LHCN-M2 (cell line): ENCODE measurements at places on chromosomes 4 and X. TPM values are rescaled to one million over a fixed set of nuclear protein-coding genes. Genes with fewer than 3 reads are reported as not detected.

DNA sequence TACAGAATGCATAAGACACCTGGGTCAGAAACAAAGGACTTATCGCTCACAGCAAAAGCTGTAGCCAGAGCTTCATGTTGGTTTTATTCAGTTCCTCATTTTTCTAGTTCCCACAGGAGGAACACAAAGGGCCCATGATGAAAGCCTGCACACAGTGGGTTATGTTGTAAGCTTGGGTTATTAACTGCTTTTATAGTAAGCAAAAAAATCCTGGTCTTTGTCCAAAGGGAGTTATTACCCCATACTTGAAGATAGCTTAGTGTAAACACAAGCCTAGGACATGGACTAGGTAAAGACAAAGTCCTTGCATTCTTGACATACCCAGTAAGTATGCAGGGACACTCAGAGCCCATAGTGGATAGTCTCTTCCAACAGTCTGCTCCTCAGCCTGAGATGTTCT is 11.7 kb downstream of the BBS12 start:
- DNase-seq: no peak

DNA sequence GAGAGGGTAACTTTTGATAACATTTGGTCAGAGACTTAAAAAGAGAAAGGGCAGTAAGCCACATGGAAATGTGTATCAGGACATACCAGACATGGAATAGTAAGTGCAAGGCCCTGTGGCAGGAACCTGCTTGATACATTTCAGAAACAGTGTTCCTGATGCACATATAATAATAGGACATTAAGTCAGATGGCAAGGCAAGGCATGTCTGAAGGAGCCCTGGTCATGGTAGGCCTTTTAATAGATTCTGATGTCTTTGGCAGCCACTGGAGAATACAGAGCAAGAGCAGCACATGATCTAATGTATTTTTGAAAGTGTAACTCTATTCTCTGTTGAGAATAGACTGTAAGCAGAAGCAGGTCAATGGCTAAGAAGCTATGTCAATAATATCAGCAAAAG is 279.7 kb downstream of the CAMK2D start:
- no peak for DNase-seq

- DNase-seq: no peak
These were observed 118.6 kb downstream of the SPCS3 start for GRCh38 chr4:176438401-176438800.

- DNase-seq: no peak
These were observed 10.8 kb downstream of the NOX1 start for GRCh38 chrX:100863326-100863864.

GRCh38 chrX:69045616-69046345 is 119.5 kb downstream of the PJA1 start:
- DNase-seq: no peak

DNA sequence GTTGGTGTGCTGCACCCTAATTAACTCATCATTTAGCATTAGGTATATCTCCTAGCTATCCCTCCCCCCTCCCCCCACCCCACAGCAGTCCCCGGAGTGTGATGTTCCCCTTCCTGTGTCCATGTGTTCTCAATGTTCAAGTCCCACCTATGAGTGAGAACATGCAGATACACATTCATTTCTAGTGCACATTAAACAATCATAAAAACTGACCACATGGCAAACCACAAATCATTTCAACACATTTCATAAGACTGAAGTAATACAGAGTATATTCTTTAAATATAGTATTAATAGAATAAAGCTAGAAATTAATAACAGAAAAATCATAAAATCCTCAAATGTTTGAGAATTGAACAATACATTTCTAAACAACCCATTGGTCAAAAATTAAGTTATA is 34.1 kb downstream of the PRKG2 start:
- peak; percentile 42 for DNase-seq

DNA sequence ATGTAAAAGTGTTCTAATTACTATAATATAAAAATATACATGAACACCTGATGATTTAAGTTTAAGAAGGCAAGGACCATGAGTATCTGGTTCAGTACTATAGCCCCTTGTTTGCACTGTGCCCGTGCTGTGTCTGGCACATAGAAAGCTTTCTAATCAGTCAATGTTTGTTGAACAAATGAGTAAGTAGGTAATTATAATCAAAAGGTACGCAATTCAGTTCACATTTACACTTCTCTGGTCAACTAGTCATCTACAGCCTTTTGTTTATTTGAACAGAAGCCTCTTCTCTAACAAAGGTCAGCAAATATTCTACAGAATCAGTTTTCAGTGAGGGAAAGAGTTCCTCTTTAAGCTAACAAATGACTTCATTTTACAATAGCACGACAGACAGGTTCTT is 523.3 kb downstream of the SMARCA1 start:
- DNase-seq: no peak

DNA sequence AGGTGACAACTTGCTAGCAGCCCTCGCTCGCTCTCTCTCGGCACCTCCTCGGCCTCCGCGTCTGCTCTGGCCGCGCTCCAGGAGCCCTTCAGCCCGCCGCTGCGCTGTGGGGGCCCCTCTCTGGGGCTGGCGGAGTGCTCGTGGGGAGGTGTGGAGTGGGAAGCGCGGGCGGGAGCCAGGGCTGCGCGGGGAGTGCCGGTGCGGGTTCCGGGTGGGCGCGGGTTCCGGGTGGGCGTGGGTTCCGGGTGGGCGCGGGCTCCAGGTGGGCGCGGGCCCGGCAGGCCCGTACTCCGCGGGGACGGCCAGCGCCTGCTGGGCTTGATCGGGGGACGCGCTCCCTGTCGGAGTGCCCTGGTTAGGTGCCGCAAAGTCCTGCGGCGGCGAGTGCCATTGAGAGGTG is 384.3 kb downstream of the GPM6A start:
- DNase-seq: no peak

GRCh38 chr4:147794787-147795413 is 63.0 kb downstream of the ARHGAP10 start:
- no peak for DNase-seq

DNA sequence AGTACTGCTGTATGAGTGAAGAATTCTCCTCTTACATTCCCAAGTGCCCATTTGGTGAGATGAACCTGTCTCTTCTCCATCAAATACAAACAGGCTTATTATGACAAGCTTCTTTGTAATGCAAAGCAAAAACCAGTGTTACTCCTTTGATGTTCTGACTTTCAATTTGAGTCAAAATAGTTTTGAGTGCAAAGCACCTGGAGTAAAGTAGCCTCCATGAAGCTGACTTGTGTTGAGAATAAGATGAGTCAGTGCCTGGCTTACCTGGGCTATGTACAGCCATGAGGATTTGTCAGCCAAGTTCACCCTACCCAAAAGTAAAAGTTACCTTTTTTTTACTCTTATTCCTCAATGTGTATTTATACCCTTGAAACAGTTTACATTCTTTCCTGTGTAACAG is 132.5 kb upstream of the FMR1 start:
- no peak for DNase-seq

DNA sequence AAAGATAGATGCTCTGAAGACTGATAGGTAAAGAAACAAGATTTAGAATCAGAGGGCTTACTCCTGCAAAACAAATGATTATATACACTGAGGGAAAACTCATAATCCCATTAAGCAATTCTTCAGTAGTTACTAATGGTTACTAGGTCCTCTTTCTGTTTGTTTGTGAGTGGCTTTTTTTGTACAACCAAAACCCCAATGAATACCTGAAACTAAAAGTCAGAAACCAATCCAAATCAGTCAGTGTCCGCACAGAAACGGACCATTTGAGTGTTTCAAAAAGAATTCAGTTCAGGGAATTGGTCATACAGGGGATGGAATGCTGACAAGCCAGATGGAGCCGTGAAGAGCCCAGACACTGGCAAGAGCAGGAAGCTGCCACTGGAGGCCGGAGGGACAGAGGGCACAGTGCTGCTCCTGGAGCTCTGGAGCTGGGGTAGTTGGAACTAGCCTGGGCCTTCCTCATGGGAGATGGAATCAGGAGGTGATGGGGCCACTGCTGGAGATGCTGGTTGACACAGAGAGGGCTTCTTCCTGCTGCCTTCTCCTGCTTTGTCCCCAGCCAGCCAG is 31.9 kb downstream of the SETD7 start:
- DNase-seq: no peak

- peak; percentile 27 for DNase-seq
These were observed 55.9 kb upstream of the RNF128 start for GRCh38 chrX:106670631-106671030.

DNA sequence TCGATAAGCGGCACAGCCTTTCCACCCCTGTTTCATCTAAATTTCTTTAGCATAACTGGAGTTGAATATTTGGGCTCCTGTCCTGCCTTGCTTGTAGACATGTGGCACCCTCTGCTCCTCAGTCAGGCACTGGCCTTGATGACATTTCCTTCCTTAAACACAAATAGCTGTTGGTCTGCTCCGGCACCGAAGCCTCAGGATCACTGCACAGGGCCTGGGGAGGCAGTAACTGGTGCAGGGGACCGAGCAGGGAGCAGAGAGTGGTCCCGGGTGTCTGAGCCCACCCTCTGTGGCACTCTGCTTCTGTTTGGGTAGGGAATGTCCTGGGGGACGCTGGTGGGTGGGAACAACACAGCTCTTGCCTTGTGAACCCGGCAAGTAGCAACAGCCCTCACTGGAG is 13.6 kb downstream of the RGS12 start:
- no peak for DNase-seq

- DNase-seq: no peak
These were observed 111.7 kb downstream of the PABPC4L start for GRCh38 chr4:134089885-134090284.

- peak; percentile 12 for DNase-seq
These were observed 34.8 kb downstream of the SMPX start for GRCh38 chrX:21723084-21723483.

GRCh38 chr4:151887031-151887815 is 126.4 kb upstream of the GATB start:
- DNase-seq: peak; percentile 58

GRCh38 chrX:10244915-10245622 is 88.3 kb downstream of the CLCN4 start:
- DNase-seq: no peak

DNA sequence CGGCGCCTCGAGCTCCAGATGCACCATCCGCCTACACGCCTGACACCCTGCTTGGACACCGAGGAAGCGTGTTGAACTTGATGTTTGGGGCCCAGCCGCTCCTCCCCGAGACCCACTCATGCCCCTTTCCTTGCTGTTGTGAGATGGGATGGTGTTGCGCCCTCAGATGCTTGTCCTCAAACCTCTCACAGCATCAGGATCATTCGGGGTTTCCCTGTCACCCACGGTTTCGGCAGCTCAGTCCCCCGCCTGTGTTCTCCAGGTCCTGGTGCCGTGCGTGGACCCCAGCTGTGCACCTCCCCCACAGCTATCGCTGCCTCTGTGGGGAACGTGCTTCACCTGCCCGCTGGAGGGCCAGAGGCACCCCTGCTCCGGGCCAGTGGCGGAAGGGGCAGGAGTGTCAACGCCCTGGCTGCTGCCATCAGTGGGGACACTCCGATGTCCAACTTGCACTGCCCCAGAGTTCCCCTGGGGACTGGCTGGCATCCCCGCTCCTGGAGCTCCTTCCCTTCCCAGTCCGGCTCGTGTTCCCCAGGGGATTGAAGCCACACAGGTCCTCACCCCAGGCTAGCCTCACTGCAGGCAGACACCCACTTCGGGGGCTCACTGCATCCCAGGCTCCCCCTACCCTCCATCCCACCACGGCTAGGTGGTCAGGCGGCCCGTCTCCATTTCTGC is 82.3 kb upstream of the ADRA2C start:
- DNase-seq: no peak

GRCh38 chr4:4610672-4611071 is 68.8 kb upstream of the STX18 start:
- no peak for DNase-seq

DNA sequence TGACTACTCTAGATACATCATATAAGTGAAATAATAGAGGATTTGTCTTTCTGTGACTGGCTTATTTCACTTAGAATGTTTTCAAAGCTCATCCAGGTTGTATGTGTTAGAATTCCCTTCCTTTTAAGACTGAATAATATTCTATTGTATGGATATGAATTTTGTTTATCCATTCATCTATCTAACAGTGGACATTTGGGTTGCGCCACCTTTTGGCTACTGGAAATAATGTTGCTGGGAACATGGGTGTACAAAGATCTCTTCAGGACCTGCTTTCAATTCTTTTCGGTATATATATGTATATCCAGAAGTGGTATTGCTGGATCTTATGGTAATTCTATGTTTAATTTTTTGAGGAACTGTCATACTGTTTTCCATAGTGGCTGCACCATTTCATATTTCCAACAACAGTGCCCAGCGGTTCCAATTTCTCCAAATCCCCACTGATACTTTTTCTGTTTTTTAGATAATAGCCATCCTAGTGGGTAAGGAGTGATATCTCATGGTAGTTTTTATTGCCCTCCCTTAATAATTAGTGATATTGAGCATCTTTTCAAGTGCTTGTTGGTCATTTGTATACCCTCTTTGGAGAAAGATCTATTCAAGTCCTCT is 3.4 kb upstream of the SCD5 start:
- no peak for DNase-seq

DNA sequence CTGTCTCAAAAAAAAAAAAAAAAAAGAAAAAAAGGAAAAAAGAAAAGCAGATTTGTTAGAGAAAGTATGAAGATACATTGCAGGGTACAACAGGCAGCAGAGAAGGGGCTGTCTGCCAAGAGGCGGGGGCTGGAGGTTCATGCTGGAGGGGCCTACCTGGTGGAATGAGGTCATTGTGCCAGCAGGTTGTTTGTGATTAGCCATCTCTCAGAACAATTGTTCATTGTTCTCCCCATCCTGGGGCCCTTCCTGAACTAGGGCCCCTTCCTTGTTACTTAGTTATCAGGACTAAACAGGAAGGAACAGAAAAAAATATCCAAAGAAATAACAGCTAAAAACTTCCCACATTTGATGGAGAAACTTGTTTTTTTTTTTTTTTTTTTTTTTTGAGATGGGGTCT is 14.0 kb upstream of the GPKOW start:
- DNase-seq: no peak

- DNase-seq: peak; percentile 9
These were observed 4.8 kb upstream of the TENM3 start for GRCh38 chr4:182238355-182238931.

DNA sequence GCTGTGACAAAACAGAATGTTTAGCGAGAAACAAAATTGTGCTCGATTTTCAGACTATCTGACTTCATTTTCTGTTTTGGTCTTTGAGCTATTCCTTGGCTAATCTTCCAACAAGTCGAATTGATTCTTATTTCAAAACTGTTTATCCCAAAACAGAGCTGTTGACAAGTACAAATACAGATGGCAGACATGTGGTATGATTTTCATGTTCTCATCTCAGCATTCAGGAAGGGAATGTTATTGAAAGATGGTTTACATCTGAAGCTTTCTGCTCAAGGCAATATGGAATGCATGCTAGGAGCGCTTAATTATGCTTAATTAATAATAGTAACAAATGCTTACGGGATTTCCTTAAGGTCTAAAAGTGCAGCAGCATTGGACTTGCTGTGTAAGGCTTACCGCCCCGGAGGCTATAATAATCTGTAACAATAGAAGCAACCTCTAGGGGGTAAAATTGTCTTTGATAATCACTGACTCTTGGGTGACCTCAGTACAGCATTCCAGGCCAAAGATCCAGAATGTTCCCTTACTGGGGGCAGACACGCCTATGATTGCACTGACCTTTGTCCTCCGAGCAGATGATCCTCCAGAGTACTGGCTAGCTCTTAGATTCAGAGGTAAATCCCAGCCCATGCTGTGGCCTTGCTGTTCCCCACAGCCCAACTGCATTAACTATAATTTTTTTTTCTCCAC is 16.4 kb downstream of the LSM6 start:
- peak; percentile 21 for DNase-seq

CHRDL1 gene
- not detected in 2 replicates for total RNA-seq

LNX1 gene
- total RNA-seq: 10.8 and 15.0 TPM in 2 replicates

SLC9B1 gene
- total RNA-seq: 0.13 and 0.52 TPM in 2 replicates

SORBS2 gene
- total RNA-seq: 1.5 and 4.2 TPM in 2 replicates

ARHGEF6 gene
- 21.7 and 30.2 TPM in 2 replicates for total RNA-seq

IL3RA gene
- not detected in 2 replicates for total RNA-seq

IGFBP7 gene
- total RNA-seq: 221 and 314 TPM in 2 replicates

SNX12 gene
- total RNA-seq: 72.2 and 88.6 TPM in 2 replicates

RPA4 gene
- 0.13 TPM in 1 of 2 replicates, not detected in the other for total RNA-seq

HSFX4 gene
- not detected in 2 replicates for total RNA-seq
